ENCODE measurements at places on chromosomes 6 and 20.

DNA sequence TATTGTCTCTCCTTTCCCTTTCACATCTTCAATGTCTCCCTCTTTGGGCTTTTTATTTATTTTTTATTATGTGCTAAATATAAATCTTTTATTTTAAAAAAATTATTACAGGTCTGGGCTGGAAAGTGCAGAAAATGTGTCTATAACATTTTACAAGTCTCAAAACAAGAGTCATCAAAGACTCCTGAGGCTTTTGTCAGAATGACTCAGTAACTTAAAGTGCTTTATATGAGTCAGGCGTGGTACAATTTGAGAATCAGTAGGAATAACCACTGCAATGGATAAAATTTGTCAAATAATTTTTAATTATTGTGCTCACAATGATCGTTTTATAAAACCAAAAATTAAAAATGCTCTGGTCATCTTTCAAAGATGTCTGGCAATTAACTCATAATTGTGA lies 193.9 kb downstream of the MMUT start:
- no peak for DNase-seq

DNA sequence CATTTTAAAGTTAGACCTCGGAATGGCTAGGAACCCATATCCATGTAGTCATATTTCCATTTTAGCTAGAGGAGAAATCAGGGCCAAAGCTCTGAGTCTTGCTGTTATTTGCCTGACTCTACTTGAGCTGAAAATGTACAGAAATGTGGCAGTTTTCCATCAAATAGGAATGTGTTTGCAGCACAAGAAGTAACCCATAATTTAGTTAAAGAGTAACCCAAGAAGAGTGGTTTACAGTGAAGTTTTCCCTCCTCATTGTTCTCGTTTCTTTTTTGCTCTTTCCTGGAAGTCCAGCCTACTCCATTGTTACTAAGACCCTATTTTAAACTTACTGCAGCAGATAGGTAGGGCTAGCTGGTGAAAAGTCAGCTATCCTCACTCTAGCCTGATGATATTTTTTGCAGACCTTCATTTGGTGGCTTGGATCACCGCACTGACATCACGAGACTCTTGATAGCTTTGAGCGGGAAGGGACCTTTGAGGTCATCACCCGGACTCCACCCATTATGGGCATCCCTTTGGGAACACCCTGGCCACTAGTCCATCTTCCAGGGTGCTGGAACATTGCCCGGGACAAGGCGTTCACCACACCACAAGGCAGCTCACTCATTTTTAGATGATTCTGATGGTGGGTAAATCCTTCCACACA lies 28.0 kb upstream of the ADGRF5 start:
- peak; percentile 70 for DNase-seq

- DNase-seq: no peak
Observed at GRCh38 chr6:124869416-124869815, 92.8 kb upstream of the RNF217 start.

DNA sequence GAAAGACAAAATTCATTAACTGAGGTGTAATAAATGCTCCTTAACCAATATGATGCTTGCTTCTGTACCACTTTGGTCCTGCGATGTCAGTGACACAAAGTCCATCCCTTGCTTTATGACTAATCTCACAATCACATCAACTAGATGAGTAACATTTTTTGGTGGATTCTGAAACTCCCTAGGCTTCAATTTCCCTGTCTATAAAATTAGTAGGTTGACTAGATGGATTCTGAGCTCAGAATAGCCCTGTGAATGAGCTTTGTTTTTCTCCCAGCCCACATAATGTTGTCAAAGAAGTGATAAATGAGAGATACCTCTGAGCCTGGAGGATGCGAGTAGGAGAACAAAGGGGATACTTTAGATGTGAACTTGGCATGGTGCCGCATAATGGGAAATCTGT lies 9.1 kb downstream of the TXLNB start:
- DNase-seq: no peak

- DNase-seq: no peak
Observed at GRCh38 chr6:87907521-87907920, 140.1 kb upstream of the SPACA1 start.

DNA sequence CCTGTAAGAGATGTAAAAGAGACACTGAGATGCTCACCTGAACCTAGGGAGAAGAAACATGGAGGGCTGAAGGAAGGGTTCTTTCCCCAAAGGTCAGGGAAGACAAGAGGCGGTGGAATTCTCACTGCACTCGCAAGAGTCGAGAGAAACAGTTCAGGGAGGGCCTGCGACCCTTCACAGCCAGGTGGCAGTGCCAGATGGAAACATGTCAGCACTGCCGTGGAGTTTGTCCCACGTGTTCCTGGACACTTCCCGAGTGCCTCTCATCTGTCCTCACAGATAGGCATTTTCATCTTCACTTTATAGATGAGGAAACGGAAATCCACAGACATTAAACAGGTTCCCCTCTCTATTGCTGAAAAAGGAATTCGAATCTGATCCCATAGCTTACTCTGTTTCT lies 70.4 kb upstream of the SYNJ2 start:
- no peak for DNase-seq

- no peak for DNase-seq
Observed at GRCh38 chr6:145022199-145022796, 713.0 kb downstream of the EPM2A start.

- no peak for DNase-seq
Observed at GRCh38 chr6:169912266-169913095, 161.1 kb downstream of the ERMARD start.

- DNase-seq: no peak
Observed at GRCh38 chr6:73104921-73105320, 120.4 kb downstream of the KHDC1L start.

GRCh38 chr6:115891111-115891669 lies 169.5 kb downstream of the FRK start:
- no peak for DNase-seq

DNA sequence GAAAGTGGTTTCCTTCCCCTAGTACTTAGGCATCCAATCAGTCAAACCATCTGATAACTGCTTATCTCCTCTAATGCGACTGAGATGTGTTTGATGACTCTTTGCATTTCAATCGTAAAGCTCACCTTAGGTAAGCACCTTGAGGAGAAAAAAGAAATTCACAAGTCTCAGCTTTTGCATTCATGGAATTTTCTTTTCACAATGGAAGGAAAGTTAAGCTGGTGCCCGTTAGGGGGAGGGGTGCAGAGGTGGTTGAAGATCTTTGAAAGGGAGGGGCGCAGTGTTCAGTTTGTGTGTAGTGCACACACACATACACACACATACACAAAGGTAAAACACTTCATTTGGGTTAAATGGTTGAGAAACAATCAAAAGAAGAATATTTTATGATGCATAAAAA lies 87.1 kb upstream of the SALL4 start:
- no peak for DNase-seq

GRCh38 chr20:24493181-24493580 lies 23.8 kb downstream of the SYNDIG1 start:
- DNase-seq: no peak

DNA sequence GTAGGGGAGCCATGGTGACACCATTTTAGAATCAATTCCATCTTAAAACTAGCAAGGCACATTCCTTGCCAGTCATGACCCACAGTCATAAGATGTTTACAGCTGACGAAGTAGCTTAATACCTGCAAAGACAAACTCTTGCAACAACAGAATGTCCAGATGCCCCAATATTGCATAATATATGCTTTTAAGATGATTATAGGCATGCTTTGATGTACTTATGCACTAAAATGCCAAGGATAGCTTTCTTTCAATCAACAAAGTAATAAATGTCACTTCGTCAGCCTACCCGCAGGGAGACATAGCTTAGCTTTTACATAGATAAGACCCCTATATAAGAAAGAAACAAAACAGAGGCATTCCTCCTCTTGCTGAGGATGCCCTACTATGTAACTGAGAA lies 26.7 kb downstream of the ACSS1 start:
- no peak for DNase-seq

GRCh38 chr20:51811042-51811355 lies 8.7 kb upstream of the SALL4 start:
- no peak for DNase-seq

All from suprapubic skin (tissue), 4 donors.